ENCODE measurements at places on chromosomes 6 and 20. TPM values are rescaled to one million over a fixed set of nuclear protein-coding genes. Genes with fewer than 3 reads are reported as not detected.

DNA sequence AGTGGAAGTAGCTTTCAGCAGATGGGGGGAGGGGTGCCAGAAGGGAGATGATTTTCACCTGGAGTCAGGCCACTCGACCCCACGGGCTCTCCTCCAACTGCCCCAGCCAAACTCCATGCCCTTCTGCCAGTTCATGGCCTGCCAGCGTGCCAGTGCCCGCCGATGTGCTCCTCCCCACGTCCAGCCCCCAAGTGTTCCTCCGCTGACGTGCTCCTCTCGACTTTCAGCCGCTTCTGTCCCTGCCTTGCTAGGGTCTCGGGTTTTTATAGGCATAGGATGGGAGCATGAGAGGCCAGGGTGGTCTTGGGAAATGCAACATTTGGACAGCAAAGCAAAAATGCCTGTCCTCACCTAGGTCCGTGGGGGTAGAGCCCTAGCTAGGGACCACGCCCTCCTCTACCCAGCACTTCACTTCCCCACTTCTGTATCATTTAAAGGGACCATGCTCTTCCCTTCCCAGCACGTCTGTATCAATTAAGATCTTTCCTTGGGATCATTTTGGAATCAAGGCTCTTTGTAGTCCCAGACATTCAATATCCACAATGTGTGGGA lies 54.4 kb downstream of the PRND start:
- H3K27ac ChIP-seq: no peak overlapping the region
- H3K4me3 ChIP-seq: no peak overlapping the region
- DNase-seq: no peak

DNA sequence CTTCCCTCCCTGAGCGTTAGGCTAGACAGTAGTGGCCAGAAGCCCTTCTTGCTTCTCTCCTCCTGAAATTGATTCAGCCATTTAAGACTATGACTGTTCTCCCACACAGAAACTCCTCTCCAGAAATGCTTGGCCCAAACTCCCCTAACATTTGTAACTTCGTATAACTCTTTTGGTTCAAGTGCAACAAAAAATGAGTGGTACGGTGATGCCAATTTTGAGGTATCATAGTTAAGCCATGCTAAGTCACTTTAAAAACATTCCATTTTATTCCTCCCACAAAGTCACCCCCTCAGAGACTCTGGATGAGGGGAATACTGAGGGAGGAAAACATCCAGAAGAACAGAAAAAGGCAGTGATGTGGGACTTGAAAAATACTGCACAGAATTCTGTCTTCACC lies 21.1 kb upstream of the ROS1 start:
- H3K36me3 ChIP-seq: peaks cover 5% of the 10 kb centered on the region
- H3K4me1 ChIP-seq: peaks cover 47% of the 10 kb centered on the region

DNA sequence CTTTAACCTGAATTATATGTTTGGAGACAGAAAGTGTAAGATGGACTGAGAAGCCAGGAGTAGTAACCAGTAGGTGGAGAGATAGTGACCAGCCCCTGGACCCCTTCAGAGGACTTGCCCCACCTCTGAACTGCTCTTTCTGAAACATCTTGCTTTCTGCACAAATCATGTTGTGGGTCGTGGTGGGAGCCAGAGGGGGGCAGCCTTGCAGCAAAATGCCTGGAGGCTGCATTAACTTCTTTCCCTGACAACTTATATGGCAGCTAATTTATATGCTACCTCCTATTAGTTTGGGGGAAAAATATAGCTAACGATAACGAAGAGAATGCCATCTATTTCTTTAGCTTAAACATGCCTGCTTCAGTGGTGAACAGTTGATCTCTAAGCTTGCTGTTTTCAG lies 859.8 kb downstream of the MAFB start:
- H3K4me3 ChIP-seq: no peak overlapping the region
- H3K36me3 ChIP-seq: no peaks in the 10 kb centered on the region
- no peaks in the 10 kb centered on the region for H3K4me1 ChIP-seq
- H3K27me3 ChIP-seq: no peaks in the 10 kb centered on the region

DNA sequence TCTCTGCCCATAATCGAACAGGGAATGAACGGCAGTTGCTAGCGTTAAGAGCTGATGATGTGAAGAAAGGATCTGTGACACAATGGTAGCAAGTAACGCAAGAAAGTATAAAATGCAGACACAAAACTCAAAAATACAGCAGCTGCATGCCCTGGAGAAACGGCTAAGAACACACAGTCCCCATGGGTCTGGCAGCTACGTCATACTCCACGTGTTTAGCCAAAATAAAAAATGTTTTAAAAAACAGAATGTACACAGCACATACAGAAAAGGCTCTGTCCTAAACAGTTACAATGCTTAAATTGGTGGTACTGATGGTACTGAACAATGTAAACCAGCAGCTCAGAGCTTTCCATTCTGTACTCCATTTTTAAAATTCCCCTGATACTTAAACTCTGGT lies 34.4 kb downstream of the HUS1B start:
- no peaks in the 10 kb centered on the region for H3K4me1 ChIP-seq
- no peaks in the 10 kb centered on the region for H3K27me3 ChIP-seq
- no peak for DNase-seq
- no peaks in the 10 kb centered on the region for H3K36me3 ChIP-seq
- no peak overlapping the region for H3K27ac ChIP-seq

- H3K4me1 ChIP-seq: no peaks in the 10 kb centered on the region
- H3K27me3 ChIP-seq: no peaks in the 10 kb centered on the region
- peak; percentile 3 for DNase-seq
- H3K27ac ChIP-seq: no peak overlapping the region
Measured at GRCh38 chr6:80667006-80667405, 560.5 kb downstream of the BCKDHB start.

OOEP gene
- 7.0 TPM for total RNA-seq

GRCh38 chr6:95203153-95203754 lies 374.1 kb upstream of the MANEA start:
- no peak overlapping the region for H3K4me3 ChIP-seq
- peak; percentile 47 for DNase-seq
- H3K4me1 ChIP-seq: no peaks in the 10 kb centered on the region
- no peaks in the 10 kb centered on the region for H3K27me3 ChIP-seq

- H3K4me1 ChIP-seq: no peaks in the 10 kb centered on the region
- no peak for DNase-seq
- no peak overlapping the region for H3K4me3 ChIP-seq
- no peak overlapping the region for H3K27ac ChIP-seq
Measured at GRCh38 chr6:46288835-46289234, 118.1 kb upstream of the ENPP5 start.

COL10A1 gene
- total RNA-seq: not detected

DNA sequence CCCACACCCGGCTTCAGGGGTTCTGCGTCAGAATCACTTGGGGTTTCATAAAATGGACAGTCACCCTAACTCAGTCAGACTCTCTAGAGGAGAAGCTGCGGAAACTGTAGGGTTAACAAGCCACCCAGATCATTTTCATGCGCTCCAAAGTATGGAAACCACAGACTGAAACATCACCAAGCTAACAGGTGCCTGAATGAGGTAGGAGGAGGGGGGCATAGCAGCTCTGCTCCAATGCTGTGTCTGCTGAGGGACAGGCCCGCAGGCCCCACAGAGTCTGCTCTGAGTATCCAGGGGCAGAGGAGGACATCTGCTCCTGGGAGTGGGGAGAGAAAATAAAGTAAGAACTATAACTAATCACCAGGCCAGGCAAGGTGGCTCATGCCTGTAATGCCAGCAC lies 97.1 kb upstream of the AKAP12 start:
- no peak for DNase-seq
- H3K4me1 ChIP-seq: peaks cover 8% of the 10 kb centered on the region
- H3K27ac ChIP-seq: no peak overlapping the region
- no peaks in the 10 kb centered on the region for H3K27me3 ChIP-seq

MPIG6B gene
- total RNA-seq: not detected

DNA sequence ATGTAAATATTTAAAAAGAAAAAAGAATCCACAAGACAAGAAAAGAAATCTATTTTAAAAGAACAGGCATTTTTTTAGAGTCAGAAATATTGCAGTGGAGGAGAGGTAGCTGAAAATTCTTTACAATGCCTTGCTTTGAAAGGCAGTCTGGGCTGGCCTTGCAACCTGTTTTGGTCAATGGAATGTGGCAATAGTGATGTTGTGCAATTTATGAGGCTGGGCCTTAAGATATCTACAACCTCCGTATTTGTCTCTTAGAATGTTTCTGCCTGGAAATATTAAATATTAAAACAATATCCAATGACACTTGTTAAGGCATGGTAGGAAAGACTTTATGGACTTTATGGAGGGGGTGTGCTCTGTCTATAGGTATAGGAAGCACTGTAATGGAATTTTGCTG lies 14.8 kb upstream of the SCGN start:
- no peaks in the 10 kb centered on the region for H3K27me3 ChIP-seq
- H3K4me3 ChIP-seq: no peak overlapping the region
- H3K36me3 ChIP-seq: peaks cover 4% of the 10 kb centered on the region
- H3K27ac ChIP-seq: no peak overlapping the region
- peak; percentile 39 for DNase-seq
- H3K4me1 ChIP-seq: peaks cover 37% of the 10 kb centered on the region

- no peaks in the 10 kb centered on the region for H3K4me1 ChIP-seq
- H3K4me3 ChIP-seq: no peak overlapping the region
- H3K27ac ChIP-seq: no peak overlapping the region
- H3K27me3 ChIP-seq: no peaks in the 10 kb centered on the region
Measured at GRCh38 chr6:169092375-169092774, 161.3 kb downstream of the THBS2 start.

DNA sequence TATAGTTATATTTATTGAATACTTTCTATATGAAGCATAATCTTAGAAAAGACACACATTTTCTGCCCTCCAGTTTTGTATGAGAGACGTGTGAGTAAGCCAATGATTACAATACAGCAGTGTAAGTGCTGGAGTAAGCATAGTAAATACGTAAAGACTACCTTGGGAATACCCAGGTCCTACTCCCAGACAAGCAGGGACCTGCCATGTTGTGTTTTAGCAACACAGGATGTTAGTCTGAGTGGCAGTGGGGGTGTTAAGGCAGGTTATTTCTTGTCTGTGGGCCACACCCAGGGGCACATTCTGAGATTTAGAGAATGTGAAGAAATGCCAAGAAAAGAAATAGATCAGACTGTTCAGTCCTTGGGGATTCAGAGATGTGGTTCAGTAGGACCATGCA lies 34.3 kb upstream of the RNF144B start:
- H3K27me3 ChIP-seq: no peaks in the 10 kb centered on the region
- H3K27ac ChIP-seq: no peak overlapping the region
- H3K4me1 ChIP-seq: peaks cover 6% of the 10 kb centered on the region
- H3K4me3 ChIP-seq: no peak overlapping the region

DNA sequence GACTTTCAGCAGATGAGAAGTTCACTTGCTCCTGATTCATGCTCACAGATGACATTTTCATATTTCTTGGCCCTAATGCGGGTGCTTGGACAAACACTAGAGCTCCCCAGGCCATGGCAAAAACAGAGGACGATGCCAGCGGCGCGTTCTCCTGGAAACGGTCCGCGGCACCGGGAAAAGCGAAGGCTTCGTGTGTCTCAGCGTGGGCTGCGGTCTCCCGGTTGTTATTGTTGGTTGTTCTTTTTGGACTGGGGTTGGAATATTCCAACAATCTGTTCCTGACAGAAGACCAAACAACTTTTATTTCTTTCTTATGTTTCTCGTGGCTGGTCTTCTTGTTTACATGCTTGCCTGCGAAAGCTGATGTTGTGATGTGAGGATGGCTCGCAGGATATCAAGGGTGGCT lies 46.8 kb upstream of the NEDD9 start:
- no peaks in the 10 kb centered on the region for H3K27me3 ChIP-seq
- DNase-seq: no peak
- H3K36me3 ChIP-seq: peaks cover 12% of the 10 kb centered on the region
- peaks cover 42% of the 10 kb centered on the region for H3K4me1 ChIP-seq
- no peak overlapping the region for H3K27ac ChIP-seq

SLC17A3 gene
- not detected for total RNA-seq

- DNase-seq: peak; percentile 91
- peaks cover 21% of the 10 kb centered on the region for H3K4me1 ChIP-seq
- no peak overlapping the region for H3K27ac ChIP-seq
- H3K27me3 ChIP-seq: no peaks in the 10 kb centered on the region
- H3K4me3 ChIP-seq: no peak overlapping the region
Measured at GRCh38 chr20:58870293-58871014, 17.9 kb downstream of the GNAS start.

GRCh38 chr6:91435630-91436029 lies 848.8 kb upstream of the MAP3K7 start:
- no peak overlapping the region for H3K4me3 ChIP-seq
- H3K27me3 ChIP-seq: no peaks in the 10 kb centered on the region
- no peak overlapping the region for H3K27ac ChIP-seq
- H3K36me3 ChIP-seq: no peaks in the 10 kb centered on the region

DNA sequence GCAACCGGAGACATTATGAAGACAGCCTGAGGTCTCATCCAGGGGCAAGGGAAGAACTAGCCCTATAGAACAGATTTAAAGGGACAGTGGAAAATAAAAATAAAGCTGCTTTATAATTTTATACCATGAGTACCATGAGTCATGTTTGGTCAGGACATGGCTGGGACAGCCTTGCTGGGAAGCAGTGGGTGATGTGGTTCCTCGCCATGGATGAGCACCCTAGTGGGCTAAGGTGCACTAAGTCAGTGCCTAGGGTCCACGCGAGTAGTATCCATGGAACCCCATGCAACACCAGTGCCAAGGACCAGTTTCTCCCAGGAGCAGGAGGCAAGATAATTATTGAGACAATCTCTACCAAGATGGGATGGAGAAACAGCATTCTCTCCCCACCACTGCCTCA lies 33.4 kb upstream of the ELMO2 start:
- no peaks in the 10 kb centered on the region for H3K36me3 ChIP-seq
- H3K27ac ChIP-seq: no peak overlapping the region
- H3K4me1 ChIP-seq: no peaks in the 10 kb centered on the region
- DNase-seq: no peak

IDH3B gene
- 73.6 TPM for total RNA-seq

SIM1 gene
- not detected for total RNA-seq

TJAP1 gene
- total RNA-seq: 70.7 TPM

DNA sequence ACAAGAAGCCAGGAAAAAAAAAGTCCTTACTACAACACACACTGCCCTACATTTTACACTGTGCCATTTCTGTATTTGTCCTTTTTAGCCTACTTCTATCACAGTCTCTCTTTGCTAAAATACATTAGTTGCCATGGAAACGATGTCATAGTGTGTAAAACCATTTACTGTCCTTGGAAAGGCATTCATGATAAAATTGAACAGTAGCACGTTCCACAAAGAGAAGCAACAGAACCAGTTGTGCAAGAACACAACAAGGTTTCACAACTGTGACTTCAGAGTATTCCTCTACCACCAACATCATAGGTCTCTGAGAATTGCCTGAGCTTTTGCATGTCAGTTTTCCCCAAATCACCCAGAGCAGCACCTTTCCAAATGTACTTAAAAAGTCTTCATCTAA lies 20.5 kb downstream of the FYN start:
- no peak overlapping the region for H3K27ac ChIP-seq
- no peaks in the 10 kb centered on the region for H3K27me3 ChIP-seq
- peaks cover 26% of the 10 kb centered on the region for H3K4me1 ChIP-seq
- H3K4me3 ChIP-seq: no peak overlapping the region
- no peaks in the 10 kb centered on the region for H3K36me3 ChIP-seq
- no peak for DNase-seq

TTK gene
- total RNA-seq: 29.6 TPM

GRCh38 chr20:23227976-23228375 lies 122.6 kb upstream of the NXT1 start:
- no peaks in the 10 kb centered on the region for H3K36me3 ChIP-seq
- H3K4me3 ChIP-seq: no peak overlapping the region
- no peaks in the 10 kb centered on the region for H3K4me1 ChIP-seq
- no peak for DNase-seq

FHL5 gene
- not detected for total RNA-seq
